Retinal pigment epithelial cell (primary cell): ENCODE measurements at places on chromosomes 1 and 21.

DNA sequence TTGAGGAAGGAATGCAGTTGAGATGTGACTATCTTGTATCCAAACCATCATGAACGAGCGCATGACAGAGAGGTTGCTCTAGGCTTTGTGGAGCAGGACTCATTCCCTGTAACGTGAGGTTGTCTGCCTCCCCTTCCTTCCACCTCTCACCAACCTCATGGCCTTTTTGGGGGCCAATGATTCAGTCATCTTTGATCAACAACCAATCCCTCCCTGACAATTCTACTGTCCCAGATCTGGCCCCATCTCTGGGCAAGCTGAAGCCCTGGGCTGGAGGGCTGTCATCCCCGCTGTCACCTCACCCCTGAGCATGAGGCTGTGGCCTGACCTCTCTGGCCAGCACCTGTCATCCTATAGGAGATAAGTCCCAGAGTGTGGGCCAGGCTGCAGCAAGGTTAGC lies 19.7 kb downstream of the MTARC1 start:
- DNase-seq, result no peak

DNA sequence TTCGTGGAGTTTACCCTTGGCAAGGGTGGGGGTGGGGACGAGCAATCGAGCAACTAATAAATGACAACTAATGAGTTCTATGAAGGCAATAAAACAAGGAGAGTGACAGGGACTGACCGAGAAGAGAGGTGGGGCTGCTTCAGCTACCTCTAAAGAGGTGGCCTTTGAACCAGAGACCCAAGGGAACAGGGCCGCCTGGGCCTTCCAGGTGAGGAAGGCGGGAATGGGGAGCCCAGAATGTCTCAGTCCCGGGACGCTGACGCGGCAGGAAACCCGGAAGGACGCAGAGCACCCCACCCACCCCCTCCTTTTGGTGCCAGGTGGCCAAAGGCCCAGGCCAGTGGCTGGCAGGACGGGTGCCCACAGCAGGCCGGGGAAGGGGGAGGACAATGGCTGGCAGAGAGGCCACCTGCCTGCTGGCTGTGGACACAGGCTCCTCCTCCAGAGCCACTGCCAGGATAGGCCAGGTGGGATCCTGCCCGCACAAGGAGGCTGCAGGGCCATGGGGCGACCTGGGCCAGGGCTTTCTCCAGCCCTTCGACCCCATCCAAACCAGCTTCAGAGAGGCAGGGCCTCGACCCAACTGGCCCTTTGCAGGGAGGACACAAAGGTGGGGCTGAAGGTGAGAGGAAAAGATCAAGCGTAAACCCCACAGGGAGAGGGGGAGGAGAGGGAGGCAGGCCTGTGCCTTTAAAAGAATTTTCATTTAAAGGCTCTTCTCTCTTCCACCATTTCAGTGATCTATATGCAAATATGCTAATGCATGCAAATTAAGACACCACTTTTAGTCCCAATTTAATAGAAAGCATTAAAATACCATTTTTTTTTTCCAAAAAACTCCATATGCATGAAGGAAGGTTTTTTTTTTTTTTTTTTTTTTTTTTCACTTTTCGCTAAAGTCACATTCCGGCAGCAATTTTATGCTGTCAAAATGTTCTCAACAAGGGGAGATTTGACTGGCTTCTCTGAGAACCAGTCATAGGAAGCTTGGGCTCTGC lies 58.1 kb downstream of the CASZ1 start:
- DNase-seq, result no peak

DNA sequence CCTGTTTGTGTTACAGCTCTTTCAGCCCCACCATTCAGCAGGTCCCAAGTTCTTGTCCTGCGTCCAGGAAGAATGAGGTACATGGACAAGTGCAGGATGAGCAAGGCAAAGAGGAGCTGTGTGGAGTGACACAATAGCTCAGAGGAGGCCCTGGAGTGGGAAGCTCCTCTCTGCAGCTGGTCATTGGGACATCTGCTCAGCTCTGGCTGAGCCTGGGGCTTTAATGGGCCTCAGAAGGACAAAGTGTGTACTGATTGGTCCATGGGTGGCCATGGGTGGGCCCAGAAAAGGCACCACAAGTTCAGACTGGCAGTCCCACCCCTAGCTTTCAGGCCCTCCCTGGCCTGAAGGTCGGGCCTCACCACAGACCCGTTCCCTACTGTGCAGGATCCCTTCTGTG lies 14.7 kb upstream of the HYI start:
- DNase-seq, result no peak

- DNase-seq, result no peak
These were observed 185.6 kb downstream of the RHOU start for GRCh38 chr1:228920831-228921230.

DNA sequence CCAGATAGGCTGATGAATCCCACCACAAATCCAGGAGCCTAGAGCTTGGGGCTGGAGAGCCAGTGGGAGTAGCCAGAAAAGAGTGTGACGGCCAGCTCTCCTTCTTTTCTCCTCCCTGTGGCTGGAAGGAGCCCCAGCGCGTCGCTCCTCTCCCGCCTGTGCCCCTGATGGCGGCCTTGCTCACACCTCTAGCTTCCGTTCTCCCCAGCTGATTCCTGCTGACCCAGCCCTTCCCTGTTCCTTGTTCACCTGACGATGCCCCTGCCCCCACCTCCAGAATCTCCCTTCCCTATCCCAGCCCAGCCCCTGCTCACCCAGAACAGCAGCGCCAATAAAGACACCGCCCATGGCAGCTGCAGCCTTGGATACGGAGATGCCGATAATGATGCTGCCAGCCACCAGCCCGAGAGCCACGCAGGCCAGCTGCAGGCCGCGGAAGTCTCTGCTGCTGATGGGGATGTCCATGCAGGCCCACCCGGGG lies 656 bp downstream of the KNCN start:
- no peak for DNase-seq

DNA sequence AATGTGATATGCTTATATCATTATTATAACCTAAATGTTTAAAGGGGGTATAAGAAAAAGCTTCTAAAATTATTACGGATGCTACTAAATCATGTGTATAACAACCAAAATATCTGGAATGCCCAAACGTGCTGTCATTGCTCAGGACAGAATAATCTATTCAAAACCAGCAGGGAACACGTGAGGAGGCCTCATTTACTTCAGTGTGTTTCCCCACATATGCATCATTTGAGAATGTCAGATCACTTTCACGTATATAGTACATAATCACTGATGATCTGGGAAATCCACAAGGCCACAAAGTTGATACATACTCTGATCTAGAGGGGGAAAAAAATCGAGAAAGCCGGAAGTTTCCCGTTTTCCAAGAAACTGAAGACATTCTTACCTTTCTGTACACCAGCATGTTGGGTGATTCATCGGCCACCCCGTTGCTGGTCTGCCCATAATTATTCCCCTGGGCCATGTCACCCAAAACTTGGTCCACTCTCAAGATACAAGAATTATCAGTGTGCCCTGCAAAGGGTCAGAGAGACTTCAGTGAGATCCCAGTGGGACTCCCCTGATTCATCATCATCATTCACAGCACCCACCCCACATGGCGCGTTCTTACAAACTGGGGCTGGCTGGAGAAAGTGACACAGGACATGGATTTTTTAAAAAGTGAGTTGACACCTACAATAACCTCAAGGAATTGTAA lies 1.5 kb downstream of the RGS7 start:
- no peak for DNase-seq

GRCh38 chr1:31605908-31606427 lies 11.5 kb upstream of the HCRTR1 start:
- DNase-seq, result no peak

- no peak for DNase-seq
These were observed 21.5 kb upstream of the ENAH start for GRCh38 chr1:225674381-225674780.

DNA sequence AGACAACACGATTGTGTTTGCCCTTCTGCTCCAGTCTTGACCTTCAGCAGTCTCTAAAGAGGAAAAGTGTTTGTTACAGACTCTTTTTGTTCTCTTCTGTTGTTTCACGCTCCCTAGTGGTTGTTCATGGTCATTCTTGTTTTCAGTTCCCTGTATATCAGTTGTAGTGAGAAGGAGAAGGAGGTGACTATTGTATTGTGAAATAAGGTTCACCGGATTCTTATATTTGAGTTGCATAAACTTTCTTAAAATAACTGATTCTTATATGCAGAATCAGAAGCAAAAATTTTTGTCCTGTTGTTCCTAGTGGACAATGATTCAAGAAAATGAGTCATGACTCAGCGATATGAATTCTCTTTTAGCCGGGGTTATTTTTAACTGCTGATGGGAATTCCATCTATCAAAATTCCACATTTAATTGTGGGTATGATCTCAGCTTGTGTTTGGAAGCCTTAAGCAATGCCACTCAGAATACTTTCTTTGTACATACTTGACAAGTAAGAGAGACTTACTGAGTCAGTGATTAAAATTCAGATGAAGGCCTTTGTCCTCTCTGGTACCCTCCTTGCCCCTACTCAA lies 152.2 kb downstream of the CLEC20A start:
- peak; percentile 75 for DNase-seq

DNA sequence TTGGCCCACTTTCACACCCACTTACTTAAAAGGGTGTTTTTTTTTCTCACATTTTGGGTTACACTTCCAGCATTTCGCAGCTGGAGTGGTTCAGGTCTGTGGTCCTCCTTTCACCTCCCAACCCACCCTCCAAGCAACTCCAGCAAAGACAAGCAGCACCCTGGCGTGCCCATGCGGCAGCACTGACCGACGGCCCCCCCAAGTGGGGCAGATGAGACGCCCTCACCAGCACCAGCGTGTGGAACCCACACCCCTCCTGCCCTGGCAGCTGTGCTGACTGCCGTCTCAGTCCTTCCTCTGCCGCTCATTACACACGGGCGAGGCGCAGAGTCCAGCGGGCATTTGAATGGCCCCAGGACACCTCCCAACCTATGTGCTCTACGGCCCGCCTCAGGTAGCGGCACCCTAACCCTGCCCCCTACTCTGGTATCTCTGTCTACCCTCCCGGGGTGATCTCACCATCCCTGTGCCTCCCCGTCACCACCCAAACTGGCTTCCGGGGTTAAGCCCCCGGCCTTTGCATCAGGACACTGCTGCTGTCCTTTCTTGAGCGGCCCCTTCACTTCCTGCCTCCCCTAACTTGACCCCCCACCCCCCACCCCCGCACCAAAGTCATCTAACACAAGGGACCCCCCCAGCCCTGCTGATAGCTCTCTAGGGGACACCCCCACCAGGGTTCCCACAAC lies 10.9 kb downstream of the LSS start:
- DNase-seq, result no peak

DNA sequence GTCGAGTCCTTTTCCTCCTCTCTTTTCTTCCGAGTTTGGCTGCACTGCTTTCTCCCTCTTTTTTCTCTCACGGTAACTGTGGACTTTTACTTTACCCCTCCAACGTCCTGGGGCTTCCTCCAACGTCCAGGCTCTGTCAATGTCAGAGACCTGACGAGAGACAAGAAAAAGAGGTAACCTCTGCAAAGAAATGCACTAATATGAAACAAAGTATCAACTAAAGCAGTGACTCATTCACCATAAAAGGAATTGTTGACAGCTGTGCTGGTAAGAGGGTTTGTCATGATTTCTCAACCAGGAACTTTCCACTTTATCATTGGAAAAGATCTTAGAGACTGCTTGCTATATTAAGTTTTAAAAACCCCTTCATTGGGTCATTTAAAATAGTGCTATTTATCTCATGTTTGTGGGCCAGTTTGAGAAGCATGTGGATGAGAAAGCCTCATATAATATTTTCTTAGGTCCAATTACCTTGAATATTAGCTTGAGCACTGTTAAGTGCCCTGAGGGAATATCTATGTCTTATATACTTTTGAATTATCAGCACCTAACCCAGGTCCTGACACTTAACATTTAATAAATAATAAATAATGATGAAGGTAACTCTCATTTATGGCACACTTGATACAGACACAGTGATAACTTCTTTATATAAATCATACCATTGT lies at the start of gene GBP2:
Gene GBP2, minus strand, starts transcription at position 202 of the 668 bp plus-strand sequence. CDS start 4,148 bp downstream, outside the sequence.
- DNase-seq, result peak; percentile 52

- no peak for DNase-seq
These were observed 519 bp downstream of the RERE start for GRCh38 chr1:8816831-8817411.

- DNase-seq, result peak; percentile 90
These were observed 166.9 kb downstream of the TOMM20 start for GRCh38 chr1:234961456-234962339.

GRCh38 chr1:43651902-43652301 lies 2.0 kb downstream of the KDM4A start:
- no peak for DNase-seq

DNA sequence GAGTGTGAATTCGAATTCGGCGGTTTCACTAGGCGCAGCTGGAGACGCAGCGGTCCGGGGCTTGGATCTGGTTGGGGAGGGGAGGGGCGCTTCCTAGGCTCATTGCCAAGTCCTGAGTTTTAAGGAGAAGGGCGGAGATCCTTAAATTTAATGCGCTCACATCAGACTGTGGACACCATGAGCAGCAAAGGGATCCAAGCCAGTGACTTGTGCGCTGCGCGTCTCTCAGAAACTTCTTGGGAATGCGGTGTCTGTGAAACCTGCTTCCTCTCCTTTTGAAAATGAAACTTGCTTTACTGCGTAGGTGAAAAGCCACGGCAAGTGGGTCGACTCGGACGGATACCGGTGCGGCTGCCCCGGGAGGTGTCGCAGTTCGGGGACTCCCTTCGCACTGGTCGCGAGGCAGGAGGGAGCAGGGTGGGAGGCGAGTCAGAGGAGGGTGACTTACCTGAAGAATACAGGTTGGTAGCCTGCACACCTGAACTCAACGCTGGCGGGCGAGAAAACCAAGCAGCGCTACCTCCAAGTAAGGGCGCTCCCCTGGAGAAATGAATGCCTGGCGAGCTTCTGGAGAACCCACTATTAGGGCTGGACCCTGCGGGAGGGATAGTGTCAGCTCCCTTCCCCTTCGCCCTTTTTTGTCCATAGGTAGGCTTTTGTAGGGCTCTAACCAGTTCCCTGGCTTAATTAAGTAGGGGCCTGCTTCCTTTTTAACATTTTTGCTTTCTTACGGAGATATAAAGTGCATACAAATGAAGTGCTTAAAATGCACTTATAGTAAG lies 992 bp downstream of the TENT5C start:
- no peak for DNase-seq

GRCh38 chr1:104073463-104073902 lies 323.8 kb downstream of the AMY1C start:
- no peak for DNase-seq
